ENCODE measurements at places on chromosomes 3 and 15. TPM values are rescaled to one million over a fixed set of nuclear protein-coding genes. Genes with fewer than 3 reads are reported as not detected.

CPNE9 gene
- polyA plus RNA-seq: not detected

GOLGA6L4 gene
- polyA plus RNA-seq: 2.3 TPM

LYZL4 gene
- polyA plus RNA-seq: not detected

PAK6 gene
- not detected for polyA plus RNA-seq

DNA sequence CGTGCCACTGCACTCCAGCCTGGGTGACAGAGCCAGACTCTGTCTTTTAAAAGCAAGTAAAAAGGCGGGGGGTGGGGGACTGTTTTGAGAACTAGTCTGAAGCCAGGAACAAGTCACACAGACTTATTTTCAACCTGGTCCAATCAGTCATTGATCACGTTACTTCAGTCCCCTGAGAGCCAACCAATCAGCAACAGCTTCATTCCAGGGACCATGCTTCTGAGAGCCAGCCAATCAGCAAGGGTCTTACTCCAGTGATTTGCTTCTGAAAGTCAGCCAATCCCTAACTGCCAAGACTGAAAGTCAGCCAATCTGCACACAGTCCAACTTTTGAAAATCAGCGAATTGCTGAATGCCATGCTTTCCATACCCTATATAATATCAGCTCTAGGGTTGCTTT lies 48.6 kb upstream of the C15orf39 start:
- no peak for DNase-seq

DNA sequence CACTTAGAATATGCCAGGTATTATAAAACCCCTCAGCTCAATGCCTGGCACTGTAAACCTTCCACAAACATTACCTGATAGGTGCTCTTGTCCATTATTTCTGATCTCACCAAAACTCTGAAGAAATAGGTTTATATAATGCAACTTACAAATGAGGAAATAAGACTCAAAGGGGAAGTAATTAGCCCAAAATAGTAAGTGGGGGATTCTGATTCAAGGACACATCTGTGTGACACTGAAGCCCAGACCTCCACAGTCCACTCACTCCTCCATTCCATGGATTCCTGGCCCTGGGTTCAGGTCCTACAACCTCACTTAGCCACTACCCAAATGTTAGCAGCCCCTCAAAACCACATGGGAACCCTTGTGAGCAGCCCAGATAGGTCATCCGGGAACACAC lies 49.9 kb downstream of the TRANK1 start:
- DNase-seq: no peak

DNA sequence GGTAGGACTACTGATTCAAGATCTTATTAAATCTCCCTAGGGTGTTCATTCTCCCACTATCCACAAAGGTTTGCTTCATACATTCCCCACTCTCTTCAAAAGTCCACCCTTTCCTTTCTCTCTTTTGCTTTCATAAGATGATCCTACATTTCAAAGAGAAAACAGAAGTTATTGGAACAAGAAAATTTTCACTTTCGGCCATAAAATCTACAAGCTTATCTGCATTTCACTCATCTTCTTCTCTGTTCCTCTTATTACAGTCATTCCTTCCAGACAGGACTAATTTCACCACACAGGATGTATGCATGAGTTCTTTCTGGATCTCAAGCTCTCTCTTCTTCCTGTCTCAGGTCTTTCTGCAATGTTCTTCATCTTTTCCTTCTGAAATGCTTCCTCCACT lies 238.7 kb downstream of the ISL2 start:
- no peak for DNase-seq

GRCh38 chr3:40550167-40550566 lies 25.4 kb downstream of the ZNF621 start:
- no peak for DNase-seq

GRCh38 chr3:99883138-99883461 lies 65.4 kb downstream of the CMSS1 start:
- DNase-seq: no peak

- no peak for DNase-seq
These were observed 224.7 kb downstream of the KLF13 start for GRCh38 chr15:31551323-31551722.

DNA sequence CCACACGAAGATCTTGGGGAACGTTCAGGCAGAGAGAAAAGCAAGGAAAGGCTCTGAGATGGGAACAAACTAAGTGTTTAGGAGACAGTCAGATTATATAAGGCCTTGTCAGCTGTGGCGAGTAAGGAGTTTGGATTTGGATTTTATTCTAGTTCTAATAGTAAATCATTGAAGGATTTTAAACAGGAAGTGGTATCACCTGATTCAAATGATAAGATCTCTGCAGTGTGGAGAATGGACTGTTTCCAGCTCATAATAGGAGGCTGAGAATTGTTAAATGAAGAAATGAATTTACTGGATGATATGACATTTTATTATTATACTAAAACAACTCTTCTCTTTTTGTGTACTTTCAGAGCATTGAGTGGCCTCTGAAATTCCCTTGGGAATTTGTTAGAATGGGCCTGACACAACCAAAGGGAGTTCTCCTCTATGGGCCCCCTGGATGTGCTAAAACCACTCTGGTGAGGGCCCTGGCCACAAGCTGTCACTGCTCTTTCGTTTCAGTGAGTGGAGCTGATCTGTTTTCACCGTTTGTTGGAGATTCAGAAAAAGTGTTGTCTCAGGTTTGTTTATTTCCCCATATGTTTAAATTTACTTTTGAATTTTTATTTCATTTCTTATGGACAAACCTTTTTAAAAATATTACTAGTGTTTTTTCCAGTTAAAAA lies 36.0 kb upstream of the GATM start:
- no peak for DNase-seq

- no peak for DNase-seq
These were observed 23.6 kb downstream of the FSTL1 start for GRCh38 chr3:120427201-120427600.

- DNase-seq: no peak
These were observed 53.2 kb downstream of the LHFPL4 start for GRCh38 chr3:9500108-9501050.

DNA sequence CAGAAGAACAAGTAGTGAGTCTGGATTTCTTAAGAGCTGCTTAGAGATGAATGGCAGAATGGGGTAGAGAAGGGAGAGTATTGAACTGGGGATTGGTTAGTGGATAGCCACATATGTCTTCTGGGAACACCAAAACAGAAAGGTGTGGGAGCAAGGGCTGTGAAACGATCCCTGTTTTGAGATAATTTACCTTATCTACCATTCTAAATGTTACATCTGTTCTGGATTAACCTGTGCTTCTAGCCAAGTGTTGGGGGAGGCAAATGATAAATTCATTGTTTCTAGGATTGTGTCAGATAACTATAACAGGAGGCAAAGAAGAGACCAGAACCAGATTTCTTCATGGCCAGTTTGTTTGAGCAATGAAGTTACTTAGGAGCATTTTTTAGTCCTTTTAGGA lies 8.4 kb downstream of the NR1D2 start:
- DNase-seq: no peak

- no peak for DNase-seq
These were observed 224.2 kb upstream of the TBL1XR1 start for GRCh38 chr3:177421481-177421785.

Measured in AG04450 (cell line).